ENCODE measurements at places on chromosomes 6 and 20. TPM values are rescaled to one million over a fixed set of nuclear protein-coding genes. Genes with fewer than 3 reads are reported as not detected.

IL20RA gene
- total RNA-seq: 2.0 TPM

OPRM1 gene
- not detected for total RNA-seq

BPIFB2 gene
- not detected for total RNA-seq

FUT9 gene
- total RNA-seq: not detected

SUMO4 gene
- 0.16 TPM for total RNA-seq

GNMT gene
- total RNA-seq: not detected

HTR1E gene
- not detected for total RNA-seq

SLC22A3 gene
- total RNA-seq: 2.5 TPM

CST7 gene
- total RNA-seq: not detected

Data from hair follicular keratinocyte (primary cell).